ENCODE measurements at places on chromosomes 4 and X.

GRCh38 chr4:141339966-141340365 lies 119.3 kb downstream of the ZNF330 start:
- no peak for DNase-seq

DNA sequence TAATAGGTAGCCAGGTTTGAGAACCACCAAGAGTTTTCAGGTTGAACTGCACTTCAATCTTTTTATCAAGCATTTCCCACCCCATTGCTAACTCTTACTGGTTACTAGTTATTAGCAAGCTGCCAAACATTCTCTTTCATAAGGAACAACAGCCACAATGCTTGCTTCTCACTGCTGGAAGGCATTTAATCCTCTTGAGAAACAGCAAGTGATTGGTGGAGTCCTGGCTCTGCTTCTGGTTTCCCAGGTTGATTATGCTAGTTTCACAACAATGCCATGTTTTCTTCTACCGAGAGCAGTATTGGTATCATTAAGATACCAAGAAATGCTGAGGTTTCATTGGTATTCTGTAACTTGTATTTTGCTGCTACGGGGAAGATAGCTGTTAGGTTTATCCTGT lies 32.2 kb upstream of the TXLNG start:
- no peak for DNase-seq

DNA sequence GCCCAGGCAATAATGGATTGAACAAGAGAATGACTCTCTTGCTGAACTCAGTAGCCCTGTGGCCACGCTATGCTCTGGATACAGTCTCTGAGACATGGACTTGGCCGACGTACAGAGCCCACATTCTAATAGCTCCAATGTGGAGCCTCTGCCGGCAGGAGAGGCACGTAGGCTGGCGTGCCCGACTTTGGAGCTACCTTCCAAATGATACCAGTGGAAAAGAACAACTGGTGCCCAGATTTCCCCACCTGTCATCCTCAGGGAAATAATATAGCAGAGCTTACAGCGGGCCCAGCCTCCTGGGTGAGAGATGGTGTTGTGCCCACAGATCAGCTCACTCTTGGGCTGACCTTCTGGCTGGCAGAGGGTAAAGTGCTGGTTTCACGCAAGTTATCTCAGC lies 10.6 kb downstream of the NDP start:
- no peak for DNase-seq

DNA sequence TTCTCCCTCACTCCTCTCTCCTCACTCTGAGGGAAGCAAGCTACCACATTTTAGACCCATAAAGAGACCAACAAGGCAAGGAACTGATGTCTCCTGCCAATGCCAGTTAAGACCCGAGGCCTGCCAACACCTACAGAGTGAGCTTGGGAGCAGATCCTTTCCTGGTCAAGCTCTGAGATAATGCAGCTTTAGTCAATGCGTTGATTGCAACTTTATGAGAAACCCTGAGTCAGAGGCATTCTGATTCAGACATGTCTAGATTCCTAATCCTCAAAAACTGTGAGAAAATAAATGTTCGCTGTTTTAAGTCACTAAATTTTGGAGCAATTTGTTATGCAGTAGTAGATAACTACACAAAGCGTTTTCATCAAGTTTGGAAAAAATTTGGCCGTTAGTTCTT lies 115.5 kb downstream of the JADE1 start:
- DNase-seq = no peak

- no peak for DNase-seq
These were observed 35.7 kb downstream of the NHS start for GRCh38 chrX:17410651-17411050.

GRCh38 chrX:12563121-12563520 lies 228.1 kb upstream of the PRPS2 start:
- DNase-seq = no peak

DNA sequence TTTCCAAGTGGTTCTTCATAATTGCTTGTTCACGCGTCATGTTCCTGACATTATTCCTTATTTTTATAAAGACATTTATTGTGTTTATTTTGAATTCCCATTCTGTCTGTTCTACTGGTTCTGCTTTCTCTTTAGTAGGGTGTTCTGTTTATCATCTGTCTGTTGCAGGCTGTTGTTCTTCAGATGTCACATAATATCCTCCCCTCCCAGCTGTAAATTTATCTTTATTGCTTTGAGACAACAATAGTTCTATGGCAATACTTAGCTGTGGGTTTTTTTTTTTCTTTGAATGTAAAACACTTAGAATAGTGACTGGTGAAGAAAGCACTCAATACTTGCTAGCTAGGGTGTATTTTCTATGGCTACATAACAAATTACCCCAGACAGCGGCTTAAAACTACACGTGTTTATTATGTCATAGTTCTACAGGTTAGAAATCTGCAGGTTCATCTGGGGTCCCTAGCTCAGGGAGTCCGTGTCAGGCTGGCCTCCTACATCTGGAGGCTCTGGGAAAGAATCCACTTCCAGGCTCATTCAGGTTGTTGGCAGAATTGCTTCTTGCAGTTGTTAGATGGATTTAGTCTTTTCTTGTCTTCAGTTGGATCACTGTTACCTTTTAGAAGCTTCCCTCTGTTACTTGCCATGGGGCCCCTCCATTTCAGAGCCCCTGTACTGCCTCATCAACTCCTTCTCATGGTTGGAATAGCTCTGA lies 63.4 kb upstream of the ENPEP start:
- DNase-seq = no peak

- DNase-seq = no peak
These were observed 298.3 kb upstream of the AGA start for GRCh38 chr4:177740563-177740962.

DNA sequence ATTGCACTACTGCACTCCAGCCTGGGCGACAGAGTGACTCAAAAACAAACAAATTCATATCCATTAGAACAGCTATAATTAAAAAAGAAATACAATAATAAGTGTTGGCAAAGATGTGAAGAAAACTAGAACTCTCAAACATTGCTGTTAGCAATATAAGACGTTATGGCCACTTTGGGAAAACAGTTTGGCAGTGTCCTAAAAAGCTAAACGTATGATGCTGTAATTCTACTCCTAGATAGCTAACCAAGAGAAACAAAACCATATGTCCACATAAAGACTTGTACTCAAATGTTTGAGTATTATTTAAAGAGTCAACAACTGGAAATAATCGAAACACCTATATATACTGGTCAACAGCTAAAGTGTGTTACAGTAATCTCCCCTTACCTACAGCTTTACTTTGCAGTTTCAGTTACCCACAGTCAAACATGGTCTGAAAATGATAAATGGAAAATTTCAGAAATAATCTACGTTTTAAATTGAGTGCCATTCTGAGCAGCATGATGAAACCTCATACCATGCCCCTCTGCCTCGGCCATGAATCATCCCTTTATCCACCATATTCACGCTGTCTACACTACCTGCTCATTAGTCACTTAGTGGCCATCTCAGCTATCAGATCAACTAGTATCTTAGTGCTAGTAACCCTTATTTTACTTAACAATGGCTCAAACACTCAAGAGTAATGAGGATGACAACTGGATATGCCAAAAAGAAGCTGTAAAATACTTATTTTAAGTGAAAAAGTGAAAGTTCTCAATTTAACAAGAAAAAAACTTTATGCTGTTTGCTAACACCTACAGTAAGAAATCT lies 4.9 kb downstream of the ELF2 start:
- no peak for DNase-seq

GRCh38 chr4:38666766-38667084 lies 2.7 kb downstream of the KLF3 start:
- no peak for DNase-seq

DNA sequence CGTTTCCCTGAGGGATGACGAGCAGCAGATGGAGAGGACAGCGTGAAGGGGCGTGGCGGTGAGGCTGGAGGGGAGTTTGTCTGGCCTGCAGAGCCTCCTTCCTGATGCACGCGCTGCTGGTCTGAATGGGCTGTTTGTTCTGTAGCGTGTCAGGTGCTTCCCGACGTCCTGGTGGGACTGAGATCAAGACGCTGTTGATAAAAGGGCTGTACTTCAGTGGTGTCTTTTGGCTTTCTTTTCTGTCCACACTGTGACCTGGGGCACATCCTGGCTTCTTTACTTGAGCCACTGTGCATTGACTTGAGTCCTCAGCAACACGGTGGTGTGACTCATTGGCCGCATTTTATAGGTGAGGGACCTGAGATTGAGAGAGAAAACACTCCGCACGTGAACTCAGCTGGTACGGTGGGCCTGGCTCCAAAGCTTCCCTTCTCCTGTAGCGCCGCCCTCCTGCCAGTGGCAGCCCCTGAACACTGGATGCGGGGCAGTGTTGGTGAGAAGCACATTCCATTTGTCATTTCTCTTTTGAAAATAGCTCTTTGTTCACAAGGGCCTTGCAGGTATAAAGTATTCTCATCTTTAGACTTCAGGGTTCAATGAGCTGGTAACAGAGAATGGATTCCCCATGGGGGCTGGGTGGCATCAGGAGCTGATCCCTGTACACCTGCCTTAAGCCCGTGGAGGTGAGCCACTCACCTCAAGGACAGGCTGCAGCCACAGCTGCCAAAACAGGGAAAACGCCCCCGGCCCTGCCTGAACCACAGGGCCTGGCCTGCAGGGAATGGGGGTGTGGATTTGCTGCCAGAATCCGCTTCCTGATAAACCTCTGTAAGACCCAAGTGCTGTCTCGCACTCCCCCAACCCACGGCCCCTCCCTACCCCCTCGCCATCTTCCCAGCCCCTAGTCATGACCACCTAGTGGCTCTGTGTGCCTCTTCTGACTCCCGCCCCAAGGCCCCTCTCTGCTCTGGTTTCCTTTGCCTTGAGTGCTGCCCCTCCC lies 29.2 kb downstream of the NSG1 start:
- peak; percentile 49 for DNase-seq

GRCh38 chrX:127574829-127575228 lies 477.4 kb downstream of the ACTRT1 start:
- DNase-seq = peak; percentile 28

DNA sequence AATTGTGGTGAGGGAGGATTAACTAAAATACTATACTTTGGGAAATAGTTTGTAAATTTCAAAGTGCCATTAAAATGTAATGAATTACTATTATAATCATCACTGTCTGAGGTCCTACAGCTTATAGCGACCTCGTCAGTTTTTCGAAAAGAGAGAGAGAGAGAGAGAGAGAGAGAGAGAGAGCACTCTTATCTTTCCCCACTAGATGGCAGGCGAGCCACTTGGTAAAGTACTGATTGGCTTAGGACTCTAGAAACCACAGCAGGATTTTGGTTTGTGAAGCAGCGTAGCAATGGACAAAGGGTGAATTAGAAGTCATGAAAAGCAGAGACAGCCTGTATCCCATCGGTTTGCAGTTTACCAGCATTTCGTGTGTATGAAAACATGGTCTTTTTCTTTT lies 52.5 kb downstream of the LINC00632 start:
- DNase-seq = no peak

DNA sequence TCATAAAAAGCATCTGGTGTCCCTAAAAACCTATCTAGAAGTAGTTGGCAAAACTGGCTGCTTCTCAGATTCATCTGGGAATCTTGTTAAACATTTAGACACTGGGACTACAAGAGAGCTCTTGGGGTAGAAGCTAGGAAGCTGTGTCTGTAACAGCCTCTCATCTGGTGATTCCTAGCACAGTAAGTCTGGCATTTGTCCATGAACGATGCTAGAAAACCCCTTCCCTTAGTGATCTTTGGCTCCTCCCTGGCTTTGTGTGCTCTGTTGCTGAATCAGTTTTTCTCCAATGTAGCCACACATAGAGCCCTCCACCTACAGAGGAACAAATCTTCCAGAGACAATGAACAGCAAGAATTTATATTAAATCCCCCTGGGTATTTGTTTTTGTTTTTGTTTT lies 951.7 kb upstream of the LCORL start:
- DNase-seq = no peak

- DNase-seq = no peak
These were observed 58.2 kb downstream of the RAB40AL start for GRCh38 chrX:102995316-102995715.

DNA sequence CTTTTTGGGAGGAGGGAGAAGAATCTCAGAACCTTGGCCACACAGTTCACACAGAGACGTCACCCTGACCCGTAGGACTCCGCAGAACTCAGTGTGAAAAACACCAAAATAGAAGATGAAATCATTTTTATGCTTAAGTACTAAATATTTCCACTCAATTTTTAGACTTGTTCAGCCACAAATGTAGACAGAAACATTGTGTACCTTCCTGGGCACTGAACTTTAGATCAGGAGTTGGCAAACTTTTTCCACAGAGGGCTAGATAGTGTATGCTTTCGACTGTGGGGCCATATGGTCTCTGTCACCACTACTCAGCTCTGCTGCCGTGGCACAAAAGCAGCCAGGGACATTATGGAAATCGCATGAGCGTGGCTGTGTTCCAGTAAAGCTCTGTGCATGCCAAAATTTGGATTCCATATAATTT lies 61.8 kb upstream of the STOX2 start:
- no peak for DNase-seq

GRCh38 chr4:26978387-26979053 lies 117.9 kb downstream of the STIM2 start:
- DNase-seq = no peak

- no peak for DNase-seq
These were observed 46.5 kb downstream of the CWH43 start for GRCh38 chr4:49032440-49033161.

- DNase-seq = no peak
These were observed 795.4 kb upstream of the MAGEB2 start for GRCh38 chrX:29419774-29420553.

DNA sequence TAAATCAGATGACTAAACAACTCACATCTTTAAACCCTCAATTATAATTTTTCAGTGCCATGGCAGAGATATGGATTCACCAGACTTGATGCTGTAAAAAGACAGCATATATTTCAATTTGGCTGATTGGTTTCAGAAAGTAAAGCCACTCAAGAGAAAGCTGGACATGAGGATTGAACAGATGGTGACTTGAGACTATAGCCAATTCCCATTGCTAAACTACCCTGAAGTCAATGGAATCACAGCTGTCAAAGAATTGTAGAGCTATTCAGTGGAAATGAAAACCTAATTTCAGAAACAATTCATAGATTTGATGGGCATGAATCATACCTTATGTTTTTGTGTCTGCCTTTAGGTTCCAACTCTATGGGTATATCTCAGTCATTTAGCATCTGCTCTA lies 510.6 kb upstream of the BOD1L1 start:
- no peak for DNase-seq

GRCh38 chr4:8591626-8592365 lies 769 bp upstream of the CPZ start:
- DNase-seq = peak; percentile 68

DNA sequence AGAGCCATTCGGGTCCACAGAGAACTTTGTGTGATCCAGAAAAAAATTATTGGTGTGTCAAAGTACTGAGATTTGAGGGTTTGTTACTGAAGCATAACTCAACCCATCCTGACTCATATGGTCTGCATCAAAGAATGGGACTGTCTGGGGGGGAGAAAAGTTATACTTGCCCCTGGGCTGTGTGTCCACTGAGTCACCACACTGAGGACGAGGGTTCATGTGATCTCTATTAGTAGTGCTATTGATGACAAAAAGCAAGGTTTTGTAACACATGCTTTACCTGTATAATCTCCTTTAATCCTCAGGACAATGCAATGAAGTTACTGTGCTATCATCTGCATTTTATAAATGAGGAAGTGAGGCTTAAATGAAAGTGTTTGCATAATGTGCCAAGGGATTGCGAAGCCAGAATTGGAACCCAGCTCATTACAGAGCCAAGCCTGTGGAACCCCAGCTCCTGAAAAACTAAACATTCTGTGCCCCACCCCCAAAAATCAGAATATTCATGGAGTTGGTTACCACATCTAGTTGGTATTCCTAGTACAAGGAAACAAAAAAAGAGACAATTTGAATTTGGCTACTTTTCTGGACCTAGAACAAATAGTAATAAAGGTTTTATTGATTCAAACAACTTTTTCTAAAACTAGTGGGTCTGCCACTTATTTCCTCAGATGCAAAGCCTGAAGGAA lies 31.2 kb downstream of the CCDC149 start:
- DNase-seq = no peak
